CD4-positive, alpha-beta memory T cell (primary cell): ENCODE measurements at places on chromosomes 5 and 9.

DNA sequence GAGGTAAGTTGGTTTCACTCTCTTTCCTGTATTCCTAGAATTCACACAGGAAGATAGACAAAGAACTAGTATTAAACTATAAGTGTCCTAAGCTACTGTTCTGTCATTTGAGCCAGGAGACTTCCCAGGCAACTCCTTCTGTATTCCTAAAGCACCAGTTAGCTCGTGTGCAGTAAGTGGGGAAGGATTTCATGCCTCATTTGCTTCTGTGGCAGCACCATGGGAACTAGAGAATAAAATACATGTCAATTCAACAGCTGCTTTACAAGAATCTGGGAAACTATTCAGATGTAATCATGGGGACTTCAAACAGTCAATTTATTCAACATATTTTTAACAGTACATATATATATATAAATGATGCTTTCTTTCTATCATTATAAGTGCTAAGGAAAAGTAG lies 762.3 kb downstream of the PRELID2 start:
- DNase-seq: no peak

DNA sequence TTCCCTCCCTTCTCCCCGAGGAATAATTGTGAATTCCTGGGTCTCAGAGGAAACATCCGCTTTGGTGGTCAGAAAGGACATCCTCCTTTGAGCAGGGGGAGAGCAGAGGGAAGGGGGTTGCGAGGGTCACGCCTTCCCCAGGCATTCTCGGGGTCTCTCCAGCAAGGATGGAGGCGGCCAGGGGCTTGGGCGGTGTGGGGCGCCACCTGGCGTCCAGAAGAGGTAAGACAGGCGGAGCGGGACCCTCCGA lies 129.1 kb downstream of the KCNIP1 start:
- no peak for DNase-seq

DNA sequence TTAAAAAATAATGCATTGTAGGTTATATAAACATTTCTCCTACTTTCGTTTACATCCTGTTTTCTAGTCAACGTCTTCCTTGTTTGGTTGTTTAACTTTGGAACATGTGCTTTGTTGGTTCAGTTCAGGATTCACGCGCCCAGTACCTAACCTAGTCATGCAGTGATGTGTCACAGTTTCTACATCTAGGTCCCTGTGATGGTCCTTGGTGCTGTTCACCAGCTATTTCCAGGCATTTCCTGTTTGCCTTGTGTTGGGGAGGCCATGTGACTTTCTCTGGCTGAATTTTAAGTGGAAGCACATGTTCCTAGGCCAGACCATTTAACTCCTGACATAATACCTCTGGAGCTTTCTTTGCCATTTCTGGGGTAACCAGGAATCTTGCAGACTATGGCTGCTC lies 292.3 kb downstream of the SMARCA2 start:
- DNase-seq: no peak

GRCh38 chr5:10677533-10677932 lies 83.5 kb downstream of the DAP start:
- DNase-seq: no peak

GRCh38 chr5:139384591-139385051 lies 1.5 kb upstream of the SLC23A1 start:
- DNase-seq: no peak

- DNase-seq: no peak
Observed at GRCh38 chr5:111602817-111603445, 90.6 kb upstream of the STARD4 start.
